ENCODE measurements at places on chromosomes 2 and 18.

DNA sequence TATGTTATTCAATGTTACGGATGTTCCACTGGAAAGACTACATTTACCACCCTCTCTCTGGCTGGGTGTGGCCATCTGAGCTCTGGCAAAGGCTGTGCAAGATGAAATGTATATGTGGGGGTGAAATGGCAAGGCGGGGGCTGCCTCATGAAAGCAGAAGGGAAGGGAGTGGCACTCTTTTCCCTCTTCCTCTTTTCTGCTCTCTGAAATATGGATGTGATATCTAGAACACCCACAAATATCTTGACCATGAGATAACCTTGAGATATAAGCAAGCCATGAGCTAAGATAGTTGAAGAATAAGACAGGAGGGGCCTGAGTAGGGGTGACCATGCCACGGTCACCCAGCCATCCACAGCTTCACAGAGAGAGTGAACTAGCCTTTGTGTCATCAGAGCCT, 367.8 kb upstream of the ID2 start:
- DNase-seq, result no peak

DNA sequence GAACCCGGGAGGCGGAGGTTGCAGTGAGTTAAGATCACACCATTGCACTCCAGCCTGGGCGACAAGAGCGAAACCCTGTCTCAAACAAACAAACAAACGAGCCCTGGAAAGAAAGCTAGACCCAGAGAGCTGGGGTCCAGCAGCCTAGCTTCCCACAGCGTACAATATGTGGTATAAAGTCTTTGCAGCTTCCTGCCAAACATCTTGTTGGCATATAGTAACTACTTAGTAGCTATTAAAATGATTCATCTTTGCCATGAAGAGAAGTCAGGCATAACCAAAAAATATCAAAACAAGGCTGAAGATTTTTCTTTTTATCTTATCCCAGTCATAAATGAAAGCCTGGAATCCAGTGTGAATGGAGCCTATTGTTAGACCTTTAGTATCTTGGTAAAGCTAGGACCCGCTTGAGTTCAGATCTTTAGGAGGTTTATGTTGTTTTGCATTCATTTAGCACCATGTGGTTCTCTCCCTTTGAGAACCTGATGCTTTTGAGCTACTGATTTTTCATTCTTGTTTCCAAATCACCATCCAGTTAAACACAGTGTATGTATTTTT, 139.7 kb upstream of the NOSTRIN start:
- no peak for DNase-seq

DNA sequence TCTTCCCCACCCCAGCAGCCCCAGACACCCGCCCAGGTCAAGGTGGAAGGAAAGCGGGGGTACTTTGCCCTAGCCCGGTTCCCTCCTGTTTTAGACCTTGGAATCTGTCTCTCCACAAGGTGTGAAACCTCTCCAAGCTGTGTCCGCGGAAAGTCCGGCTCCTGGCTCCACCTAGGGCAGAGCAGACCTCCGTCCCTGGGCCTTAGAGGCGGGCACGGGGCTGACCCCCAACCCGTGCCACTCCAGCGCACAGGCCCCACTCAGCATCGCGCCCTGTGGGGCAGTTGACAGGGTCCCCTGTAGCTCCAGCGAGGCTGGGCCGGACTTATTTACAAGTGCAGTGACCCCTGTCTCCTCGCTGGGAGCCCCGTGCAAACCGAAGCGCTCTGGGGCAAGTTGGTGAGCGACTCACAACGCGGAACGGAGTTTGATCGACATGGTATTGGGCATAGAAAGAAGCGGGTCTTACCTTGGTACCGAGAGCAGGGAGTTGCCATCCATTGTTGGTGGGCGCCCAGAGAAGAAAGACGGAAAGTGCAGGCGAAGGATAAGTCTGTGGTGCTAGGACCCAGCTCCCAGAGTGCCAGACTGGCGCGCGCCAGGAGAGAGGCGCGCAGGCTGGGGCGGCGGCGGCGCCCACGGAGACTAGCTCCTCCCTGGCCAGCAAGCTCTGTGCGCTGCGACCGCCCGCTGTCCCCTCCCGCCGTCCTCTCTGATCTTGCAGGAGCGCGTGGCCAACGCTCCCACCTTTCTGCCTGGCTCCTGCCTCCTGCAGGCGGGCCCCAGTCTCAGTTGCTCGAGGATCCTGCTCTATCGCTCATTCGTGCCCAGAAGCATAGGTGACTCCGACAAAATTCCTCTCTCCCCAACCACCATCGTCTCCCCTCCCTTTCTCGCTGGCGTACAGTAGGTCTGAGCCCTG, at the start of gene SPHKAP:
SPHKAP (minus strand) TSS at position 590 of the 922 bp plus-strand sequence; CDS start at position 501, 89 bp downstream.
- no peak for DNase-seq

DNA sequence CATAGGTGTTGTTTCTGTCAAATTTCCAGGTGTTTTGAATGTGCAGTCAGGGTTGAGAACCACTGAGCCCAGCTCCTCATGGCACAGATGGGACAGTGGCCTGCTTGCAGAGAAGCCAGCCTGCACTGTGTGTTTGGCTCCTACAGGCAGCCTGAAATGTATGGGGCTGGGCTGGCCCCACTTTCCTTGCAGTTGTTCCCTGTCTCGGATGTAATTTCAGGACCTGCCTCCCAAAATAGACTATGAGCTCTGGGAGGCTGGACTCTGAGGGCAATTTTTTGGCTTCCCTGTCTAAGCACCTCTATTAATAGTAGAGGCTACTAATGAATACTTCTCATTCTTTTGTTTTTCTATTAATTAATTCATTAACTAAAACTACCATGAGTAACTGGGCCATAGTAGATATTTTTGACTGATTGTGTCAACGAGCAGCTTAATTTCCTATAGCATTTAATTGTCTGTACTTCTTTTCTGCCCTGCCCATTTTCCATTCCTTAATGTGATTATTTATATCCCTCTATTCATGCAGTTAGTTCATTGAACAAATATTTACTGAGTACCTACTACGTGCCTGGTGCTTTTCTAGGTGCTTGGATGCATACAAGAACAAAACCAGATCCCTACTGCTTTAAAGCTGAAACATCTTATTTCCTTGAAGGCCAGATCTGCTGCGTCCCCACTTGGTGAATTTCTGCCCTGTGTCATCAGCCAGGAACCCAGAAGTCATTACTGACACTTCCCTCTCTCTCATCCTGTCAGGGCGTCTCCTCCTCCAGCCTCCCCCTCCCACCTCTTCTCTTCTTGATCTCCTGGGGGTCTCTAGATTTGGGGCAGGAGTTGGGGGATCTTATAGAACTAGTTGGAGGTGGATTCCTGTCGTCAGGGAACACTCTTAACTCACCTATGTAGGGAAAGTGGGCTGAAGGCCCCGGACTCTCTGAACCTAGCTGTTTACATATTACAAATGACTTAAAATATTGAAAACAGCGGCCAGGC, 16.3 kb downstream of the DYSF start:
- no peak for DNase-seq

- no peak for DNase-seq
These were observed 53.0 kb upstream of the LCLAT1 start for GRCh38 chr2:30394096-30394495.

- no peak for DNase-seq
These were observed 9.6 kb downstream of the CALCRL start for GRCh38 chr2:187438455-187438854.

GRCh38 chr2:207919164-207919919, 106.0 kb downstream of the PLEKHM3 start:
- DNase-seq, result no peak

- no peak for DNase-seq
These were observed 66.2 kb upstream of the KLF7 start for GRCh38 chr2:207231967-207232366.

DNA sequence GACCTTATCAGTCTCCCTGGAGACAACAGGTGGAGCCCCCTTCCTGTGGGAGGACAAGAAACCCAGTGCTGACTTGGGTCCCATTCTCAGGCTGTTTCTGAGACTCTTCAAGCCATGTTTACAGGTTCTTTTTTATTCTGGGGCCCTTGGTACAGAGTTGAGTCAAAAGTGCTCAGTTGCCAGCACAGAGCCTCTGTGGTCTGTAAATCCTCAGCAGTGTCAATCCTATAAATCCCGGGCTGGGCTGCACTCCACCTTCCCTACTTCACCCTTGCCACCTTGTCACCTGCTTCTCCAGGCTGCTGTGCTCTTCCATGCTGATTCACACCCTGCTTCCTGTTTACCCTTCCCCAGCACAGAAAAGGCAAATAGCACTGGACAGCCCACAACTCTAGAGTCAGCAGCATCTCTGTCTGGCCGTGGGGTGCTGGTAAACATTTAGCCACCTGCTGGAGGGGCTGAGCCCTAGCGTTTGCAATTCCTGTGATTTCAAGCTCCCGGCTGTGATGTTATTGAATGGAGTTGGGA, 74.7 kb downstream of the TNFRSF11A start:
- no peak for DNase-seq

GRCh38 chr2:7109533-7109885, 192.3 kb downstream of the RNF144A start:
- DNase-seq, result no peak

- DNase-seq, result no peak
These were observed 171.8 kb downstream of the ASXL3 start for GRCh38 chr18:33749834-33750233.

GRCh38 chr2:85504778-85505261, 34.1 kb upstream of the MAT2A start:
- no peak for DNase-seq

DNA sequence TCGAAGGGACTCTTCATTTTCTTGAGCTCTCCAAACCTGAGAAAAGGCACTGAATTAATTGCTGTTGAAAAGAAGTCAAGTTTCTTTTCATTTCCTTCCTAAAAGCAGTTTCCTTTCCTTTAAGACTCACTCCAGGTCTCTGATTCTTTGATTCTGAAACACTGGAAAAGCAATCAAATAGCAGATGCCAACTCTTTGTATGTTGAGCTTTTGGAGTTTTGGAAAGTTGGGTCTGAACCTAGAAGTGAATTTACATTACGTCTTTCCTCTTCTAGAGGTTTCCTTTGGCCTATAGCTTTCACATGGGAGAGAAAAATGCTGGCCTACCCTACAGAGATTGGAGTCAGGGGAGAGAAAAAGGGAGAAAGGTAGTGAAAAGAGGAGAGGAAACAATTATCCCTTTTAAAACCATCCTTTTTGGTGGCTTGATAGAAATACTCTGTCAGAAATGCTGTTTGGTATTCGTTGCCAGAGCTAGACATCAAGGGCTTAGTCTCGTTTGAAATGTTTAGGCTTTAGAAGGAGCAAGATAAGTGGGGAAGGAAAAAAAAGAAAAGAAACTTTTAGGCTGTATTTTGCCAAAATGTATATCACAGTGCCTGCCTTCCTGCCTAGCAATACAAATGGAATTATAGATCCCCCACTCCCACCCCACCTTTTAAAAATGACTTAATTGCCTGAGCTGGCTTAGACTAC, 187.7 kb downstream of the PRPF40A start:
- DNase-seq, result no peak

DNA sequence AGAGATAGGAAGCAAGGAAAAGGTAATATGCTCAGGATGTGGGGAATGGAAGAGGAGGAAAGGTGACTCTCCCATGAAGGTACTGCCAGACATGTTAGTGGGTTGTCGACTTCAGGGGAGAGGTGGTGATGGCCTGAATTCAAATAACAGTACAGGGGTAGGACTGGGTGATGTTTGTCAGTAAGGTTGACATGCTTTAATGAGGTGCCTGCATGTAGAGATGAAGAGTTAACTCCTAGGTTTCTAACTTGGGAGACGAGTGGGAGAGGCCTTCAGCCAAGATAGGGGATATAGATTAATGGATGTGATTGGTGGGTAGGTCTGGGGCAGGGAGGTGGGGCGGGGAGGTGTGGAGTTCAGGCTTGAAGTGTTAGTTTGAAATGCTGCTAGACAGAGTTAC, 2.6 kb downstream of the NAPG start:
- DNase-seq, result no peak

- DNase-seq, result peak; percentile 52
These were observed 5.5 kb upstream of the SFT2D3 start for GRCh38 chr2:127695491-127696472.

GRCh38 chr2:127088706-127089105, 18.2 kb downstream of the BIN1 start:
- no peak for DNase-seq

DNA sequence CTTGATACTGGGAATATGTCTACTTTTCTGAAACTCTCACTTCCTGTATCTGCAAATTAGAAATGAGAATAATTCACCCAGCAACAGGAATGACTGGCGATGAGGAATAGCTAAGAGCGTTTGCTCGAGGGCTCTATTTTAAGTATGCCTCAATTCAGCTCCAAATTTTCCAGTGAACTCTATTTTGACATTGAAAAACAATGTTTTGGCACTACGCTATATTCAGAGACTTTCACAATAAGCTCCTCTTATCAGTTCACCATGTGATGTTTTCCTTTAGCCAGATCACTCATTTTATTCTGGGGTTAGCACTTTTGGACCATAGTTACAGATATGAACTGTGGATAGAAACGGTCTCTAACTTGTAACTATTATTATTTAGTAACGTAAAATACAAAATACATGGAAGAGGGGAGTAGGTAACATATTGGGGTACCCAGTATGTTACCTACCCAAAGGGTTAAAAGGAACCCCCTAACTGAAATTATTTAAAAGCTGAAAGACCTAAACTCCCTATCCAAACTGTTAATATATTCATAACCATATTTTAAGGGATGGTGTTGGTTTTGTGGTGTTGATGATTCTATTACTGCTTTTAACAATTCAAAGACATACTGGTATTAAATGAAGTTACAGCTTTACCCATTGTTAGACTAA, 28.1 kb downstream of the SLC40A1 start:
- no peak for DNase-seq

DNA sequence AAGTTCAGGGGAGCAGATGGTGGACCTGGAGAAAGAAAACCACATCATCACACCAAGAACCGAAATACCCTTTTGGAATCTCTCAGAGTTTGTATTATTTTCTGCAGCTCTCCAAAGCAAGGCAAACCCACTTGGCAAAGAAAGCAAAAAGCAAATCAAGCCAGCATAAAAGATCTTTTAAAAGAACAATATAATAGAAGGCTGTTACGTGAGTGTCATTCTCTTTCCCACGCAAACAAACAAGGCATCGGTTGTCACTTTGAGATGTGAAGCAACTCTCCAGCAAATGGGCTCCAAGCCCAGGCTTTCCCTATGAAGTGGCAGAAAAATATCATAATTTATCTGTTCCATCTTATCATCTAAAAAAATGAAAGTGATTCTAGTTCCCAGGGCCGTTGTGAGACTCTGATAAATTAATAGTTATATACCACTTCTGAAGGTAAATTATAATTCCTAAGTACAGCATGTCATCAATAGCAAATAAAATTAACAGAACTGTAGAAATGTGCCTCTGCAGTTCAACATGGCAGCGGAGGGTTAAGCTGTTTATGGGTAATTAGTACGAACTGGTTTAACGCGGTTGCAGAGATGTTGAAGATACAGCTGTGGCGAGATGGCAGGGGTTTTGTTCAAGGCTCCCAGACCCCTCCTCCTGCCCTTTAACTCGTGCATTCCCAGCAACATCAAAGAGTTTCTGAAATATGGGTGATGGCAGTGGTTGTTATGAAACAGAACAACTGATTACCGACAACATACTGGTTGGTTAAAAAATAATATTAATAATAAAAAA, 89.2 kb downstream of the EPHA4 start:
- no peak for DNase-seq

- DNase-seq, result no peak
These were observed 451.4 kb downstream of the EIPR1 start for GRCh38 chr2:2926009-2926857.

DNA sequence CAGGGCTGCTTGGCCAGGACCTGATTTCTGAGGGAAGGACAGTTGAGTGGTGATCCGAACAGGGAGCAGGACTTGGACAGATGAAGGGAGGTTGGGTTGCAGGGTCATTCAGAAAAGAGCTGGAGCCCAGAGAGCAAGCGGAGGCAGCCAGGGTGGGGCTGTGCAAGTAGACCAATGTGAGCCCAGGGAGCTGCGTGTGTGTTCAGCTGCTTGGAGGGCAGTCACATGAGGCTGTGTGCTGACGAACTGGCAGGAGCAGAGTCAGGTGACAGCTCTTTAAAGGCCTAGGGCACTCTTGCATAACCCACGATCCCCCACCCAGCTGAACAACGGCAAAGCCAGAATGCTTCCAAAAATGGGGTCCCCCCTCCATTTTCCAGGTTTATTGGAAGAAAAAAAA, 4.6 kb upstream of the MLPH start:
- DNase-seq, result no peak

Measured in GM13977 (cell line).